Fibroblast of skin of abdomen (primary cell): ENCODE measurements at places on chromosomes 5 and 9.

DNA sequence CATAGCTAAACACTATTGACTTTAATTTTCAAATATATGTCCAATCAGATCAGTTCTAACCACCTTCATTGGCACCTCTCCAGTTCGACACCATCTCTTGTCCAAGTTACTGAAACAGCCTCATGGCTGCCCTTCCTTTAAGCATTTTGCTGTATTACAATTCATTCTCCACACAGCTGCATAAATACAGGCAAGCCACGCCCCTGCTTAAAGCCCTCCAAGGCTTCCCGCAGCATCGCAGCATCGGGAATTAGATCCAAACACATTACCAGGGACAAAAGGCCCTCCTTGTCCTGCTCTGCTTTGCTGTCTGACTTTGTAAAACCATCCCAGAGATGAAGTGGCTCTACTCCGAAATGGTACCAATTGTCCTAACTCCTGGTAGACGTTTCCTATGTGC, 75.1 kb upstream of the RAI14 start:
- DNase-seq, result peak; percentile 51

- DNase-seq, result no peak
Measured at GRCh38 chr5:151106043-151106442, 25.2 kb upstream of the TNIP1 start.

DNA sequence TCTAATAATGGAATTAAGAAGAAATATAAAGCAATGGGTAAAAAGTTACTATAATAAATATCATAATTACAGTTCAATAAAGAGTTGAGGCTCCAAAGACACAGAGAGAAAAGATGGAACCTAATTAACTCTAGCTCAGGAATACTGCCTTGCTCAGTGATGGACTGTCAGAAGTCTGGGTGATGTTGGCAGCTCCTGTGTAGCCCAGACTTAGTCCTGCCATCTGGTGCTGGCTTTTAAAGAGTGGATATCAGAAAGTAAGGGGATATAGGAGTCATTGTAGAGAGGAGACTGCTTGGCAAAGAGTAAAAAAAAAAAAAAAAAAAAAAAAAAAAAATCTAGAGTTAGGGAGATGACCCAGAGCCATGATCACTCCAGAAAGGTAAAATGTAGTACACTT, 551.9 kb upstream of the DMAC1 start:
- no peak for DNase-seq

- peak; percentile 3 for DNase-seq
Measured at GRCh38 chr5:3740546-3741373, 145.1 kb downstream of the IRX1 start.

- DNase-seq, result no peak
Measured at GRCh38 chr9:128947277-128947526, 201 bp downstream of the DOLK start.

DNA sequence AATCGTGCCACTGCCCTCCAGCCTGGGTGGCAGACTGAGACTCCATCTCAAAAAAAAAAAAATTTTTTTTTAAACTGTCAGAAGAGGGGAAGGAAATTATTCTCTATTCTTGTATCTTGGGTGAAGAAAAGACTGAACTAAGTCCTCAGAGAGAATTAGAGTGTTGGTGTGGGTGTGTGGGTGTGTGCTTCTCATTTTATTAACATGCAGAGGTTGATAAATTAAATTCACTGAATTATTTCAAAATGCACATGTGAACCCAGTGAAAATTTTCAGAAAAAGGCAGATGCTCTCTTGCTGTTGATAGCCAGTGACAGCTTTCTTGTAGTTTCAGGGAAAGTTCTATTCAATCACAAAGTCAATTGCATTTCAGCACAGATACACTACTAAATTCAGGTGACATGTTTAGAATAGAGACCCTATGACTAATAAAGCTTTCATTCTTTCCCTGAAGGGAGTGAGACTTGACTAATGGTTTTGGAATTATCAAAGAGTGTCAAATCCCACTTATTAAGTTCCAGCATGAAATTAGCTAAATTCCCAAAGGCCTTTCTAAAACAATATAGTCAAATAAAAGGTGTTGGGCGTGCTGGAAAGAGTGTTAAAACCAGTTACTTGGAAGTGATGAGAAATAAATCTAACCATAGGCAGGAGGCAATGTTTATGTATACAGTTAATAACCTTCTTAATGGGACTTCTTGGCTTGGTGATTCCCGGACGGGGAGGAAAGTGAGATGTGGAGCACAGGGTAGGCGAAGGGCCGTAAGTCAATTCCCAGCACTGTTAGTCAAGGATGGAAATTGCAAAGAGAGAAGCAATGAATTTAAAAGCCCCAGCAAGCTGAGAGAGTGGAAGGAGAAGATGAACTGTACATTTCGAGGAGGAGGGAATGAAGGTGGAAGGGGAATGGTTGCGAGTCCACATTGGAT, 103.2 kb upstream of the SPATA31D4 start:
- DNase-seq, result no peak

DNA sequence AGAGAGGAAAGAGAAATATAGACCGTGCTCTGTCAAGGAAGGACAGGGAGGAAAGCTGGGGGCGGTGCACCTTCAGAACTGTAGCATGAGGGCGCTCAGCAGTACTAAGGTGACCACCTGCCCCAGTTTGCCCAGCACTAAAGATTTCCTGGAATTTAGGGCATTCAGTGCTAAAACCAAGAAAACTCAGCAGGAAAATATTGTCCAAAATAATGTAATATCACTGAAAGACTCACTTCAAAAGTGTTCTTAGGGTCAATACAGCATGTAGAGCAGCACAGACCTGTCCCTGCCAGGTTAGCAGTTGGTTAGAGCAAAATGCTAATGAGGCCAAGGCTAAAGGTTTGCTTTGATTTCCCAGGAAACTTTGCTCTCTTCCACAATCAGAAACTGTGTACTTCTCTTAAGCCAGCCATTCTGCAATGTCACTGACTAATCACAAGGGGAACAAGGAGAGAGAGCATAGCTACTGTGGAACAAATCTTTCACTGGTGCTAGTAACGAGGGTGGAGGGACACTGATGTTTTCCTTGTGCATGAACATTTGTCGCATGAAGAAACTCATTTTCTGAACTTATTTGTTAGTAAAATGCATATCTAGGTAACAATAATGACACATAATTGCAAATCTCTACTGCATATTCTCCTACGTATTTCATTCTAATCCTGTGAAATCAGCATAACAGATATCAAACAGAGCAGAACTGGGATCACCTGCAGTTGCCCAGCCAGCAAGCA, 53.0 kb upstream of the GRAMD2B start:
- no peak for DNase-seq
